ENCODE measurements at places on chromosomes 6 and 20.

- DNase-seq: no peak
Observed at GRCh38 chr20:3595541-3595940, 67.7 kb downstream of the GFRA4 start.

DNA sequence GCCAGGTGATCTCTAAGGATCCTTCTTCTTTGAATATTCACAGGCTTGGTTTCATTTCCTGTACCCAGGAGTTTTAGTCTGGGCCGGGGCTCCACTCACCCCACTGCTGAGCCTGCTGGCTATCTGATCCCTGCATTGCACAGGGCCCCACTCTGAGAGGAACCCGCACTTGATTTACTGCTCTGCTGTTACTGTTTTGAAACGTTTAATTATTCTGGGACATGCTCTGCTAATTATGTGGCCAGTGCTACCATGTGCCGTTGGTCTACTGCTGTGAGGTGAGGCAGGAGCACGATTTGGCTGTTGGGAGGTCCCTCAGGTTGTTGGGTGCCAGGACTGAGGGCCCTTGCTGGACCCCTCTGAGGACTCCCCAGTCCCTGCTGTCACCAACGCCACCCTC, 108.7 kb upstream of the SIRPA start:
- no peak for DNase-seq

GRCh38 chr20:46190478-46191167, 72.5 kb downstream of the CD40 start:
- no peak for DNase-seq

- no peak for DNase-seq
Observed at GRCh38 chr6:111952821-111953540, 79.7 kb upstream of the FYN start.

DNA sequence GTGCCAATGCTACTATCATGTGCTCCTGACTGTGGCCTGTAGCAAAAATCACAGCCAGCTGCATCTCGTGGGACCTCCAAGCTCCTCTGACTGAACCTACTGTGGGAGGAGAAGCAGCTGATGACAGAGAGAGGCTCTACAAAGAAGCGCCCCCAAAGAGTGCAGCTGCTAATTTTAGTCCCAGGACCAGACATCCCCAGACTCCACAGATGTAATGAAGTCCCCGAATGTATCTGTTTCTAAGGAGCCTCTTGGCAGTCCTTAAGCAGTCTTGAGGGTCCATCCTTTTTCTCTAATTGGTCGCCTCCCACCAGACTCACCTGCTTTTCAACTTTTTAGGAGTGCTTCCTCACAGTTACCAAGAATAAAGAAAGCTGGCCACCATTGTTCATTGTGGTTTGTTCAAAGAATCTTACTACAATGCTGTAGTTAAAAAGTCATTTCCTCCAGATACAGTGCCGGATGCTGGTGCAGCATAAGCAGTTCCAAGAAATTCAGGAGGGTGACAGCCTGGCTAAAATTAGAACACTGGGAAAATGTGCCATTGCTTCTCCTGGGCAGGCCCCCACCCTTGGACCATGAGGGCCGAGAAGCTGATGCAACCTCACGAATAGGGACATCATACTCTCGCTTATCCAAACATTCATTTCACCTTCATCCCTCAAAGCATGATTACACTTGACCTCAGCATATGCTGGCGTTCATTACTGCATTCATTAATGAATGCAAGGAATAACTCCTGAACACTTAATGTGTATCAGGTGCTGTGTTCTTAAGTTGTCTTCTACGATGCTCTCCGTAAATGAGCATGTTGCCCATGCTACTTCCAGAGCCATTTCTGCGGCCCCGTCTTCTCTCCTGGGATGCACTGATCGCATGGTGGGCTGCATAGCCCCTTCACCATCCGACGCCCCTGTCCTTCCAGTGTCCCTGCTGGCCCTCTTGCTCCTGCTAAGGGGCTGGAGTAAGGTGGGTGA, 66.4 kb downstream of the LY86 start:
- no peak for DNase-seq

DNA sequence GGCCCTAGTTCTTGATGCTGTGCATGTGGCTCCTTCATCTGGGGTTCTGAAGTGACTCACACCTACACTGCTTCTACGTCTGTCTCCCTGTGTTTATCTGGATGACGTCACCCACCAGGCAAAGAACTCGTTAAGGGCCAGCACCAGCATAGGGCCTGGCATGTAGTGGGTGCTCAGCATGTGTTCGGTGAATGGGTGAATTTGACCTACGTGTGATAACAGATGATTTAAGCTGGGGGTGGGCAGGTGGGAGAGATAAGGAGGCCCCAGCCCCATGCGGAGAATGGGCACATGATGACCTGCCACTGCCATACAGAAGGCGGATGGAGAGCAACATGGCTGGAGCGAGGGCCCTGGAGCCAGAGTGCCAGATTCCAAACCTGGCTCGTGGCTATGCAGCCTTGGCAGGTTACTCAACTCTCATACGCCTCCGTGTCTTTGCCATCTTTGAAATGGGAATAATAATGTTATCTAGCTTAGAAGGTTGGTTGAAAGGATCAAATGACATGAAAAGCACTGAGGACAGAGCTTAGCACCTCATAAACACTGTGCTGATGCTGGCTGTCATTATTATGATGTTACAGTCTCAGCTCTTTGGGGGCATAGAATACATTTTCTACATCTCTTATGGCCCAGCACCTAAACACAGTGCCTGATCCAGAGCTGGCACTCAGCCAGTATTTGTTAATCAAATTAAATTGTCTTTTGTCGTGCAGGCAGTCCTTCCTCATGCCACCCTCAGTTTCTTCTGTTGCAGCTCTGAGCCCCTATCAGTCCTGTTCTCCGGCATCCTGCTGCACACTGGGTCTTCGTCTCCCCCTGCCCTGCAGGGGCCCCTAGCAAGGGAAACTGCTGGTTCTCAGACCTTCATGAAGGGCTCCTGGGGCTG, 39.6 kb downstream of the VEGFA start:
- no peak for DNase-seq

GRCh38 chr20:53296451-53297153, 297.0 kb downstream of the ZNF217 start:
- DNase-seq: no peak

GRCh38 chr6:142489722-142490610, 188.2 kb downstream of the ADGRG6 start:
- DNase-seq: no peak

- DNase-seq: no peak
Observed at GRCh38 chr6:20186981-20187380, 25.3 kb downstream of the MBOAT1 start.

DNA sequence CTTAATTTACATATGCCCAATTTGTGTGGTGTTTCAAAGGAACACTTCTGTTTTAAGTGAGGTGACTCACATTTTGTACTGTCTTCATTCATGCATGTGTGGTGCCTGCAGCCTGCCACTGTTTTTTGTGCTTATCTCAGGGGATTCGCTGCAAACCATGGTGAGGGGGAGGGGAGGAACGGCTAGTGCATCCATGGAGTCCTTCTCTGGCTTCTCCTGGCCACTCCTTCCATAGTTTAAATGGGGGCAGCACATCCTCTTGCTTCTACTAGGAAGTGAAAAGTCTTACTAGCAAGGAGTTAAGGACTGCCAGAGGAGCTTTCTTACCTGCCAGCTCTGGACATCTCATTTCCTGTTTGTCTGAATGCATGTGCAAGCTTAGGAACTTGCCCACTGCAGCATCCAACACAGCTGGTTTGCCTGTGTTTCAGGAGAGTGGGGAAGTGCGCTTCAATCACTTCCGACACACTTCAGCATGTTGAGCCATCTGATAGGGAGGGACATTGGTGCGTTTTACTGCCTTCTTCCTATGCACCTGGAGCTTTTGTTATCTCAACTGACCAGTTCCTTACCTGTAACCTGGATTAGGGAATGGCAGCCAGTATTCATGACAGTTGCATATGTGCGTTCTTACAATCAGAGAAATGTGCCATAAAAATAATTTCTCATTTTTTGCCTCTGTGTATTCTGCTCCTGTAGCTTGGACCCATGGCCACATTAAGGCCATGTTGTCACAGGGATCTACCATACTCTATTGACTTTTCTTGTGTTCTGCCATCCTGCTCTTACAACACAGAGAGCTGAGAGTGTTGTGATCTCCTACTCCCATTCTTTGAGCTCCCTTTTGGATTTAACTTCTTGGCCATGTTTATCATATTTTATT, 211.3 kb downstream of the ARID1B start:
- no peak for DNase-seq

DNA sequence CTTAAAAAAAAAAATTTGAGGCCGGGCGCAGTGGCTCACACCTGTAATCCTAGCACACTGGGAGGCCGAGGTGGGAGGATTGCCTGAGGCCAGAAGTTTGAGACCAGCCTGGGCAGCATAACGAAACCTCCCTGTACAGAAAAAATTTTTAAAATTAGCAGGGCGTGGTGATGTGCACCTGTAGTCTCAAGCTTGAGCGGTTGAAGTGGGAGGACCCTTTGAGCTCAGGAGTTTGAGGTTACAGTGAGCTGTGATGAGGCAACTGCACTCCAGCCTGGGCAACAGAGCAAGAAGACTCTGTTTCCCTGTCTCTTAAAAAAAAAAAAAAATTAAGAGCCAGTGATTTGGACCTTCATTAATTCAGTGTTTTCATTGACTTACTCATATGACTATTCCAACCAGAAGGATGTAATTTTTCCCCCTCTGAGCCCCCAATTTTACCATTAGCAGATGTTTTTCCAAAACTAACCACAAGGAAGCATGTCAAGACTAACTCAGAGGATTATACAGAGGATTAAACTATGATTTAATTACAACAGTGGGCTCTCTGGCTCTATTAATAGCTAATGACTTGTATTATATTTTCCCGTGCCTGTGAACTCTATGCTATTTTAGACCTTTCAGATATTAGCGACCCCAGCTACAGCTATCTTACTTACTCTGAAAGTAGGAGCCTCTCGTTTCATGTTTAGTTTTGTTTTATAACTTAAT, 75.1 kb downstream of the ARID1B start:
- no peak for DNase-seq

DNA sequence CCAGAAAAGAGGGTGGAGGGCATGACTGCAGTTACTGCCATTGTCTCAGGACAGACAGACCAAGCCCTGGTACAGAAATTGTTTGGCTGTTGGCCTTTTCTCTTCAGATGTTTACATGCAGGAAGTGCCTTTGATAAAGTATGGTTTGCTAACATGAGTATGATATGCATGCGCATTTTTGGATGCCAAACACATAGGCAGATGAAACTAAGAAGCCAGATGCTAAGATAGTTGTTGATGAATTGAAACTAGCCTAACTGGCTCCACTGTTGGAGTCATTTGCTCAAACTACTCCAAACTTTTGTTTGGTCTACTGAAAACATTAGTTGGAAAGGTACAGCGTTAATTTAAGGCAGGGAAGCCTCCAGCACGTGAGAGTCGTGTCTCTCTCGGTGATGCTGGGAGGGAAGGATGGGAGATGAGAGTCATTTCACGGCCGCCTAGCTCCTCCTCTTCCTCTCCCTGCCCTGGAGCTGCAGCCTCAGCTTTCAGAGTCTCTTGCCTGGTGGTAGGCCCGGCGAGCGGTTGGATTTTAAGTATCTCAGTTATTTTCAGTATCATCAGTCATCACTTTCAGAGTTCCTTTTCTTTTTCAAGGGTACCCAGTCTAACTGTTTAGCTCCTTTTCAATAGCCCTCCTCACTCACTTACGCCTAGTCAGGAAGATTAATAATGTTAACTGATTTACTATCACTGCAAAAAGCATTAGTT, 29.7 kb downstream of the RREB1 start:
- no peak for DNase-seq

DNA sequence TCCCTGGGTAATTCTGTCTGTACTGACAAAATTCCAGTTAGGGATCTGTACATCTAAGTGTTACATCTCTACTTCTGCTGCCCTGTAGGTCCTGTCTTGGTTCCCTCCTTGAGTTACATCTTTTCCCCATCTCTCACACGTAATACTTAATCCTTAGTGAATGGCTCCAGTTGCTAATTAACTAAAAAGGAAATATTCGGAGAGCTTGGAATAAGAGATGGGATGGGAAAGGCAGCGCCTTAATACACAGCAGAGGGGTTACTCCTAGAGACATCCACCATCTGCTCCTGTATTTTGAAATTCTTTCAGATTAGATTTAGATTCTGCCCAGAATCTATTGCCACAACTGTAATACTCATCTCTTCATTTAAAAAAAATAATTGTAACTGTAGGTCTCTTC, 384.0 kb downstream of the SAMD5 start:
- DNase-seq: no peak

DNA sequence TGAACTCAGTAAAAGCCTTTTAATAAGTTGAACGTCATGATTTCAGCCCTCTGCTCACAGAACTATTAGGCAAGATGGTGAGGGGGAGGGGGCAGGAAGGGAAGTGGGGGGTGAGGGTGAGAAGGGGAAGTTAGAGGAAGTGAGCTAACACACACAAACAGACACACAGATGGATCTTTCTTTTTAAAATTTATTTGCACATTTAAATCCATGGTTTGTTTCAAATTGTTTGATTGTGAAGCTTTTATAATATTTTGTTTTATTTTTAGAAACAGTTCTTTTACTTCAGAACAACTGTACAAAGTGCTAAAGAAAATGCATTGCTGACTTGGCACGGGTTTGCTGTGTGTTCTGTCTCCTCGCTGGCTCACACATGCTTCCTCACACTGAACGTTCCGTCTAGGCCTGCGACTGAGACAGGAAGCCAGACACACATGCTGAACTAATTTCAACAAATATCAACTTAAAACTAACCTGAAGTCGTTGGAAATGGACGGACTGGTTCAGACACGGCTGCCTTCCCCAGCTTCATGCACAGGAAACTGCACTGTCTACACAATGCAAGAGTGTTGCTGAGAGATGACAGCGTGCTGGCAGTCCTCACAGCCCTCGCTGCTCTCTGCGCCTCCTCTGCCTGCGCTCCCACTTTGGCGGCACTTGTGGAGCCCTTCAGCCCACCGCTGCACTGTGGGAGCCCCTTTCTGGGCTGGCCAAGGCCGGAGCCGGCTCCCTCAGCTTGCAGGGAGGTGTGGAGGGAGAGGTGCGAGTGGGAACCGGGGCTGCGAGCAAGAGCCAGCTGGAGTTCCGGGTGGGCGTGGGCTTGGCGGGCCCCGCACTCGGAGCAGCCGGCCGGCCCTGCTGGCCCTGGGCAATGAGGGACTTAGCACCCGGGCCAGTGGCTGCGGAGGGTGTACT, 8.1 kb upstream of the ZBP1 start:
- DNase-seq: no peak

DNA sequence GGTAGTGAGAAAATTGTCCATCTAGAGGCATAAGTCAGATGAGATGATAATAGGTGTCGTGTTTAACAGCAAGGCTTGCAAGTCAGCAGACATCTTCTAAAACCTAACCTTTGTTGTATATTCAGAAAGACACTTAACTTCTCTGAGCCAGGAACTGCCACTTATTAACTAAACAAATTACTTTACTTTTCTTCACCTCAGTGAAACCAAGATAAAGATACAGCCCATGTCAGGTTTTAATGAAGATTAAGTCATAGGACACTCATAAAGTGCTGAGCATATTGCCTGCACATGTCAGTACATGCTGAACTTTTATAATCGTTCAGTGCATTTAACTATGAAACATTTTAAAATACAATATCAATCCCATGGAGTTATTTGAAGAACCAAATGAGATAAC, 286.8 kb downstream of the NKAIN2 start:
- DNase-seq: no peak

GRCh38 chr6:136501096-136501495, 49.1 kb downstream of the MAP7 start:
- no peak for DNase-seq

- DNase-seq: no peak
Observed at GRCh38 chr6:42958125-42958524, 2.4 kb upstream of the GNMT start.

GRCh38 chr6:15398633-15399275, 152.9 kb downstream of the JARID2 start:
- DNase-seq: no peak

All from SW 1271 (cell line).